ENCODE measurements at places on chromosomes 4 and X.

GRCh38 chr4:7591409-7592053, 156.8 kb upstream of the PSAPL1 start:
- DNase-seq = no peak

DNA sequence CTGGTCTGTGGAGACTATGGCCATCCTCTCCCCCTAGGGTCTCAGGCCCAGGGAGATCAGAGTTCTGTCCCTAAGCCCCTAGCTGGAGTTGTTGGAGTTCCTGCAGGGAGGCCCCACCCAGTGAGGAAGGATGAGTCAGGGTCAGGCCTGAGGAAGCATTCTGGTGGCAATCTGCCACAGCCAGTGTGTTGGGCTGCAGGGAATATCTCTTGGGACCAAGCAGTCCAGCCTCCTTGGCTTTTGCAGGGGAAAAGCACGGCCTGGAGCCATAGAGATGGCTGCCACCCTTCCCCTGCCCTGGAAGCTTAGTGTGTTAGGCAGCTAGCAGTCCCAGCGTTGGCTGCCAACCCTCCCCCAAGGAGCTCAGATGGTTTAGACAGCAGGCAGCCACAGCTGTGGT, 202.4 kb downstream of the RTL9 start:
- no peak for DNase-seq

DNA sequence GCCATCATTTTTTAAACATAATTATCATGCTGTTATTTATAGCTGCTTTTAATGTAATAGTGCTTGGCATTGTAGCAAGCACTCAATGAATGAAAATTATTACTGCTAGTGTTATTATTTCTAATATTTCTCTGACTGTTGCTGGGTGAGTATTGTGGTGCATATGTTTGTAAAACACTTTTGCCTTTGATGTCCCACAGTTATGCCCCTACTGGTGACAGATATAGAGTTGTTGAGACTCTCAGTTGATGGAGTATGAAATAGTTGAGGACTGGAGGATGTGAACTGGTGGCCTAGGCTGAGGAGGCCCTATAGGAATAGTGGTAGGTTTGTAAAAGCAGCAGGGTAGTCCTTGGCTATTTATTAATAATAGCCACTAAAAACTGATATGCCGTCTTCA, 9.6 kb downstream of the INTS6L start:
- DNase-seq = no peak

DNA sequence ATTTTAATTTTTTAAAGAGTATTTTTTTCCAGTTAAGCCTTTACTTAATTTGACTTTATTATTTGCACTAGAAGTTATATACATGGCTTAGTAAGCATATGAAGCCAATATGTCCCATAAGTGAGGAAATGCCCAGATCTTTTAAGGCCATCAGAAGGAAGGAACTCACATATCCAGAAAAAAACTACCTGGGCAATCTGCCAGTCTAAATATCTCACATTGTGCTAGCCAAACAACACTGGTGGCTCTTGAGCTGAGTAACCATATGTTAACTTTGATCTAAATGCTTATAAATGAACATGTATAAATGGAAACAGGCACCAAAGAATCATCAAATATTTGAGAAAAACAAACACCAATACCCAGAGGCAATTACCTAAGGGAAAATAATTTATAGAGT, 138.6 kb upstream of the APOOL start:
- DNase-seq = no peak

GRCh38 chrX:17442898-17443297, 67.9 kb downstream of the NHS start:
- no peak for DNase-seq

- DNase-seq = no peak
Measured at GRCh38 chrX:69988955-69989394, 60.8 kb downstream of the AWAT2 start.

DNA sequence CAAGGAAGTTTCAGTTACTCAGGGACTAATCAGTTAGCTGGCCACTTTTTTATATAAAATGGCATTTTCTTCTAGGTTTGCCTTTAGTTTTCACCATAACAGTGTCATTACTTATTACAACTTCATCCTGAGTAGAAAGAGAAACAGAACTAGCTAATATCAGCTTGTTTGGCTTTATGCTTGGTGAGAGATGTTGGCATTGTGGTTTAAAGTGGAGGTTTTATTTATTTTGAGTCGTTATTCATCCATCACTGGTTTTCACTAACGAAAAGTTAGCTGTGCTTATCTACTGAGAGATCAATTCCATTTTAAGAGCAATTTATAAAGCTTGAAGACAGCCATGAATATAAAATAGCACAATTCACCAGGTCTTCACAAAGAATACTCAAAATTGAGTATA, 714.5 kb downstream of the GRID2 start:
- DNase-seq = no peak

DNA sequence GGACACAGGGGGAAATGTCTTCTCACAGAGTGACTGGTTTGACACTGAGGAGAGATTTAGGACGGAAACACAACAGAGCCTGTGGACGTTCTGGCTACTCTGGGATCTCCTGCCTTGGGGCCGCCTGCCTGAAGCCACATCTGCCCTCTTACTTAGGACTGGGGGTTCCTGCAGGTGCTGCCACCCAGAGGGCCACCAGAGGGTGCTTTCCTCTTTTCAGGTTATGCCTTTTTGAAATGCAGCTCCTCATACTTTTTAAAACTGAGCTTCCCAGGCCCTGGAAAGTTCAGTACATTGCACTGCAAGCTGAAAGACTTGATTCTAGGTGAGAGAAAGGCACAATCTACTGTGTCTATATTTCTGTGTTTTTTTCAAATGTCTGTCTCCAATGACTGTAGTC, 92.2 kb upstream of the PGRMC2 start:
- DNase-seq = no peak

- peak; percentile 11 for DNase-seq
Measured at GRCh38 chrX:7233580-7234406, 85.8 kb upstream of the PUDP start.

Measured in NCI-H2171 treated with DMSO at 0.1 percent for 48 hours (cell line).